ENCODE measurements at places on chromosomes 1 and 21. TPM values are rescaled to one million over a fixed set of nuclear protein-coding genes. Genes with fewer than 3 reads are reported as not detected.

- H3K27me3 ChIP-seq, result no peaks in the 10 kb centered on the region
- H3K27ac ChIP-seq, result no peak overlapping the region
- peaks cover 6% of the 10 kb centered on the region for H3K4me1 ChIP-seq
- H3K36me3 ChIP-seq, result peaks cover 19% of the 10 kb centered on the region
Measured at GRCh38 chr1:248810727-248811513, 14.8 kb downstream of the SH3BP5L start.

- H3K27ac ChIP-seq, result no peak overlapping the region
- no peak for DNase-seq
- H3K27me3 ChIP-seq, result no peaks in the 10 kb centered on the region
- peaks cover 8% of the 10 kb centered on the region for H3K4me1 ChIP-seq
- H3K36me3 ChIP-seq, result no peaks in the 10 kb centered on the region
Measured at GRCh38 chr1:31154000-31154631, 85.6 kb downstream of the NKAIN1 start.

GRCh38 chr1:151945725-151946722 lies 36.7 kb upstream of the THEM4 start:
- H3K4me3 ChIP-seq, result peak overlapping the region; percentile 42
- H3K36me3 ChIP-seq, result no peaks in the 10 kb centered on the region
- peak overlapping the region; percentile 88 for H3K27ac ChIP-seq

DNA sequence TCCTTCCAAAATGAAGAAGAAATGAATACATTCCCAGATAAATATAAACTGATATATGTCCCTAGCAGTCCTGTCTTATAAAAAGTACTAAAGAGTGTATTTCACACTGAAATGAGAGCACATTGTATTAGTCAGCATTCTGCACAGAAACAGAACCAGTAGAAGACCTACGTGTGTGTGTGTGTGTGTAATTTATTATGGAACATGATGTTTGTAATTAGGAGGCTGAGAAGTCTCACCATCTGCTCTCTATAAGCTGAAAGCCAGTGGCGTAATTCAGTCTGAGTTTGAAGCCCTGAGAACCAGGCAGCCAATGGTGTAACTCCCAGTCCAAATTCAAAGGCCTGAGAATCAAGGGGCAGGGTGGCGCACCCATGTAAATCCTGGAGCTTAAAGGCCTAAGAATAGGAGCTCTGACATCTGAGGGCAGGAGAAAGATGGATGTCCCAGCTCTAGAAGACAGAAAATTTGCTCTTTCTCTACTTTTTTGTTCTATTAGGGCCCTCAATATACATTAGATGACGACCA lies 146.5 kb upstream of the LYPLAL1 start:
- H3K4me1 ChIP-seq, result no peaks in the 10 kb centered on the region
- H3K27ac ChIP-seq, result no peak overlapping the region
- H3K27me3 ChIP-seq, result no peaks in the 10 kb centered on the region

- H3K36me3 ChIP-seq, result no peaks in the 10 kb centered on the region
- no peak overlapping the region for H3K4me3 ChIP-seq
- DNase-seq, result no peak
- peaks cover 10% of the 10 kb centered on the region for H3K4me1 ChIP-seq
- H3K27me3 ChIP-seq, result peaks cover 2% of the 10 kb centered on the region
- peak overlapping the region; percentile 52 for H3K27ac ChIP-seq
Measured at GRCh38 chr21:45364468-45365185, 40.3 kb upstream of the COL18A1 start.

DNA sequence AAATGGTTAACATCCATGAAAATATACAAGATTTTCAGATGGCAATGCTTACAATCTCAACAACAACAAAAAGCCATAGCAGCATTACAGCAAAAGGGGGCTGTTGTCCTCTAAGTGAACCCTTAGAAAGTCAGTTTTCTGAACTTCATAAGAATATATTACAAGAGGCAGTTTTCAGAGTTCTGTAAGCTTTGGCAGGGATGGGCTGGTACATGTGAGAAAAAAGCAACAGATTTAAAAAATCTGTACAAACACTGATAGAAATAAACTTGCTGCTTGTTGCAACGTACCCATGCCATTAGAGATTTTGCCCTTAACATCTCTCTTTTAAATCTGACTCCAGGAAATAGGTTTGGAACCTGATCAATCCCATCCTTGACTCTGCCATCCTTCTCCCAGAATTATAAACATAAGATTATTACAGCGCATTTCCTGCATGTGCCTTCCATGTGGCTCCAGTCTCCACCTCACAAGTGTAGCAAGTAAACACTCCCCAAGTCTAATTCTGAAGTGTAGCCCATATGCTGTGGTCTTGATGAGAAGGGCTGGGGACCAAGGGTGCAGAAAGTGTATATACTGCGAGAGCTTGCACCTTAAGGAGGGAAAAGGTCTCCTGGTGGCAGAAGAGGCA lies 101.4 kb upstream of the TSPAN2 start:
- no peaks in the 10 kb centered on the region for H3K36me3 ChIP-seq
- no peaks in the 10 kb centered on the region for H3K4me1 ChIP-seq
- H3K27ac ChIP-seq, result no peak overlapping the region
- peaks cover 11% of the 10 kb centered on the region for H3K27me3 ChIP-seq

DNA sequence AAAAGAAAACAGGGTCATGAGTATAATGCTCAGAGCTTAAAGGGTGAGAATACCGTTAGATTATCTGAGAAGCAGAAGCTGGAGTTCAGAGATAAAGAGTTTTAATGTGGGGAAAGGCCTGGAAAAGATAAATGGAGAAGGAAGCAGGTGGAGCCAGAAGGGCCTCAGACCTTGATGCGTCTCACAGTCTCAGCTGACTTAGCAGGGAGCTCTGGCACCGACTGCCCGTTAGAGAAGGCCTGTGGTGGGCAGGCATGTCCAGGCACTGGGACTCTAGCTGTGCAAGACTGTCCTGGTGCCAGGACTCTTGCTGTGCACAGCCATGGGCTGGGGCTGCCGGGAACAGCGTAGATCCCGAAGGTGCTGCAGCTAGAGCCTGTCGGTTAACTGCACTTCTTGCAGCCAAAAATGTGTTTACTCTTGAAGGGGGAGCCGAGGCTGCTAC lies 3.8 kb upstream of the SLAMF9 start:
- peaks cover 13% of the 10 kb centered on the region for H3K27me3 ChIP-seq
- no peak for DNase-seq
- peaks cover 13% of the 10 kb centered on the region for H3K4me1 ChIP-seq
- H3K27ac ChIP-seq, result no peak overlapping the region
- no peaks in the 10 kb centered on the region for H3K36me3 ChIP-seq

- DNase-seq, result no peak
- no peaks in the 10 kb centered on the region for H3K36me3 ChIP-seq
- no peak overlapping the region for H3K27ac ChIP-seq
- no peaks in the 10 kb centered on the region for H3K27me3 ChIP-seq
Measured at GRCh38 chr21:42202321-42202720, 16.6 kb upstream of the ABCG1 start.

GRCh38 chr21:42840411-42841155 lies 38.8 kb downstream of the WDR4 start:
- H3K36me3 ChIP-seq, result peaks cover 34% of the 10 kb centered on the region
- H3K4me3 ChIP-seq, result no peak overlapping the region
- no peak for DNase-seq
- H3K4me1 ChIP-seq, result no peaks in the 10 kb centered on the region

- no peak overlapping the region for H3K27ac ChIP-seq
- no peaks in the 10 kb centered on the region for H3K36me3 ChIP-seq
- DNase-seq, result no peak
- no peaks in the 10 kb centered on the region for H3K4me1 ChIP-seq
- no peaks in the 10 kb centered on the region for H3K27me3 ChIP-seq
Measured at GRCh38 chr1:240294566-240294965, 202.9 kb downstream of the FMN2 start.

DNA sequence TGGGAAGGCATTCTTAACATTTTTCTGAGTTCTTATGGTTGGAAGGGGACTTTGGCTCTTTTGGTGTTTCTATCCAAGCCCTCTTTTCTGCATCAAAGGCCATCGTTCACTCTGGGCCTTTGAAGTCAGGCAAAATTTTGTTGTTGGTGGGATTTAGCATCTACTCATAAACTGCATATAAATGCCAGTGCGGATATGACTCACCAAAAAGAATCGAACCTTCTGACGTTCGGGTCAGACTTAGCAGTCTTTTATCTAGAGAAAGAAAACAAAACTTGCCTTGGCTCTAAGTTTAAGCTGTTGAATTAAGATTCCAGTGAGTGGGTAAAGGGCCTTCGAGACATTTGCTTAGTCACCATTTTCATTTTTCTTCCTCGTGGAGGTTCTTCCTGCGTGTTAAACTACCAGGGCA lies 51.4 kb downstream of the EVA1C start:
- no peak overlapping the region for H3K27ac ChIP-seq
- H3K27me3 ChIP-seq, result no peaks in the 10 kb centered on the region
- peaks cover 4% of the 10 kb centered on the region for H3K4me1 ChIP-seq
- no peak overlapping the region for H3K4me3 ChIP-seq
- no peak for DNase-seq
- H3K36me3 ChIP-seq, result peaks cover 19% of the 10 kb centered on the region

DNA sequence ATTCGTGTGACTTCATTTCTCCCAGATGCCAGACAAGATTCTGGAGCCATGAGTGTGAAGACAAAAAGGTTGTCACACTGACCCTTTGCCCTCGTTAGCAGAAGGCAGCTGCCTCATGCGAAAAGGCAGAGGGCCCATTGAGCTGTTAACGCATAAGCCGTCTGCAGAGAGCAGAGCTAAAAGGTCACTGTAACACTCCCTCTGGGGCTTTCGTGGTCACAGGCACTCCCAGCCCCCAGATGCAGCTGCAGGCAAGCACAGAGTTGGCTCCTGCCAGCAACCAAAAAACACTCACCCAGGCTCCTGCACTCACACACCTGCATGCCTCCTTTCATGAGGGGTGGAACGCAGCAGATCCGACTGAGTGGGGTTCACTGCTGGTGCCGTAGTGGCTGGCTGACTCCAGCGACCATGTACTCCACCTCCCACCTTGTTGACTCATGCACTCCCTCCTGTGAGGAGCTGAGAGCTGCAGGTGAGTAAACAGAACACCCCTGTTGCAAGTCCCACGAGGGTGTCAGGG lies 287.5 kb downstream of the SMYD3 start:
- H3K27me3 ChIP-seq, result no peaks in the 10 kb centered on the region
- H3K36me3 ChIP-seq, result peaks cover 14% of the 10 kb centered on the region
- DNase-seq, result no peak

DNA sequence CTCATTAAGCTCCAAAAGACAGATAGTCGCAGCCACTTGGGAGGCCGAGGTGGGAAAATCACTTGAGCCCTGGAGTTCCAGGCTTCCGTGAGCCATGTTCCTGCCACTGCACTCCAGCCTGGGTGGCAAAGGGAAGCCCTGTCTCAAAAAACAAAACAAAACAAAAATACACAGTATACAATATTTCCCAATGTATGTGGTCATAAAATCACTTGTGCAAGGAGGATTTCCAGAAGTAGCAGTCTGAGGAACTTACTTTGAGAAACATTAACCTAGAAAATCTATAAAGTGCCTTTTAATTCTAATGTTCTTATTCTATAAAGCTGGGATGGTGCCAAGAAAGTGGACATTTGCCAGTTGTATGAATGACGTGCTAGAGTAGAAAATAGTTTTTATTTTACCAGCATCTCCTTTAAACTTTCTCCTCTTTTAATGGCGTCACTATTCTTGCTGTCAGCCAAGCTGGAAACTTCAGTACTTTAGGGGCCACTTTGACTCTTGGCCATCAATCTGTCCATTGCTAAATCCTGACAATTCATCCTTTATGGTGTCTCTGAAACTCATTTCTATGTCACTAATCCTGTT lies 22.5 kb downstream of the FAM177B start:
- no peaks in the 10 kb centered on the region for H3K36me3 ChIP-seq
- no peak for DNase-seq
- peaks cover 9% of the 10 kb centered on the region for H3K27me3 ChIP-seq
- H3K4me3 ChIP-seq, result no peak overlapping the region
- no peaks in the 10 kb centered on the region for H3K4me1 ChIP-seq

DNA sequence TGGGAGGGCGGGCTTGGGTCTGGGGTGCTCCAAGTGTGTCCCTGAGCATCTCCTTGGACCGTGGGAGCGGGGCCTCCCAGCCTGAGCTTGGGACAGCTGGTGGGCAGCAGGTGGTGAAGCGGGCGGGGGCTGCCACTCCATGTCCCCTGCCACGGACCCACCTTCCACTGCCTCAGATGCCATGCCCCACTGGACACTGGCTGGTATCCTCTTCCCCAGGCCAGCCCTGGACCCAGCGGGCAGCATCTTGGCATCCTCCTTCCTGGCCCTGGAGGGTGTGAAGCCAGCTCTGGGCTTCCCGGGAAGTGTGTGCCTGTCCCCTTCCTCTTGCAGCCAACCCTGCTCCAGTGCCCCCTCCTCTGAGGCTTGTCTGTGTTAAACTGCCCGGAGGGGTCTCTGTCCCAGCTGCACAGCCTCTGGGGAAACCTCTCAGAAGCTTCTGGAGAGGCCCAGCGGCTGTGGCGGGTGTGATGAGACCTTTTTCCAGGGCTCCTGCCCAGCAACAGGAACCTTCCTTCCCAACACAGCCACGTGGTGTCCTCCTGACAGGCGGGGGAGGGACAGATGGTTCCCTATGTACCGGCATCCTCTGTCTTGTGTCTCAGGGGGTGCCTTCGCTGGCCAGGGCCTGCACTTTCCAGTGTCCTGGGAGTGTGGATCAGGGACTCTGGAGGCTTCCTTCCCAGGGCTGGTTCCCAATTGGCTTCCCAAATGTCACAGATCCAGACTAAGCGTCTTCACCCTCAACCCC lies 81.6 kb upstream of the DISP3 start:
- no peaks in the 10 kb centered on the region for H3K36me3 ChIP-seq
- no peak overlapping the region for H3K4me3 ChIP-seq
- no peak for DNase-seq
- peaks cover 6% of the 10 kb centered on the region for H3K27me3 ChIP-seq
- H3K4me1 ChIP-seq, result no peaks in the 10 kb centered on the region

- no peaks in the 10 kb centered on the region for H3K36me3 ChIP-seq
- no peak overlapping the region for H3K4me3 ChIP-seq
- H3K27ac ChIP-seq, result no peak overlapping the region
Measured at GRCh38 chr1:76463849-76464248, 389.3 kb downstream of the ST6GALNAC3 start.

GRCh38 chr21:25371841-25372425 lies 235.3 kb downstream of the MRPL39 start:
- no peaks in the 10 kb centered on the region for H3K36me3 ChIP-seq
- no peak overlapping the region for H3K4me3 ChIP-seq
- H3K27ac ChIP-seq, result no peak overlapping the region
- no peak for DNase-seq
- H3K4me1 ChIP-seq, result peaks cover 9% of the 10 kb centered on the region

- H3K36me3 ChIP-seq, result no peaks in the 10 kb centered on the region
- no peak overlapping the region for H3K27ac ChIP-seq
- no peaks in the 10 kb centered on the region for H3K4me1 ChIP-seq
- no peak overlapping the region for H3K4me3 ChIP-seq
Measured at GRCh38 chr1:205916541-205916940, 26.7 kb downstream of the SLC26A9 start.

DNA sequence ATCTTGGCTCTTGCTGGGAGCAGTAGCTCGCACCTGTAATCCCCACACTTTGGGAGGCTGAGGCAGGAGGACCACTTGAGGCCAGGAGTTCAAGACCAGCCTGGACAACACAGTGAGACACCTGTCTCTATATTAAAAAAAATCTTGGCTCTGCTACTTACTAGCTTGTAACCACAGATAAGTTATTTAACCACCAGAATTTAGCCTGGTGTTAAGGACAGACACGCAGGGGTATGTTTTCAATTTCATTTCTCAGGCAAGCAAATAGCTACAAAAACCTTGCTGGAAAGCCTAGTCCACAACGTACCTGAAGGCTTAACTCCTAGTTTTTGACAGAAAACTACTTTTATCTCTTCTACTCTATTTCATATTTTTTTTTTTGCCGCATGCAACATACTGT lies 24.8 kb upstream of the GFI1 start:
- peaks cover 59% of the 10 kb centered on the region for H3K36me3 ChIP-seq
- H3K27ac ChIP-seq, result no peak overlapping the region
- DNase-seq, result no peak
- no peaks in the 10 kb centered on the region for H3K27me3 ChIP-seq

Gene RNPEP
- 44.9 TPM for total RNA-seq

Gene CD1E
- not detected for total RNA-seq

Gene VHLL
- not detected for total RNA-seq
